Spleen (tissue), 13 donors: ENCODE measurements at places on chromosomes 12 and 14. TPM values are rescaled to one million over a fixed set of nuclear protein-coding genes. Genes with fewer than 3 reads are reported as not detected.

PLA2G1B gene
- total RNA-seq, result not detected

RPS6KL1 gene
- 15.7 TPM for total RNA-seq

WIF1 gene
- total RNA-seq, result not detected

ABCD2 gene
- 1.7 TPM for total RNA-seq

DNA sequence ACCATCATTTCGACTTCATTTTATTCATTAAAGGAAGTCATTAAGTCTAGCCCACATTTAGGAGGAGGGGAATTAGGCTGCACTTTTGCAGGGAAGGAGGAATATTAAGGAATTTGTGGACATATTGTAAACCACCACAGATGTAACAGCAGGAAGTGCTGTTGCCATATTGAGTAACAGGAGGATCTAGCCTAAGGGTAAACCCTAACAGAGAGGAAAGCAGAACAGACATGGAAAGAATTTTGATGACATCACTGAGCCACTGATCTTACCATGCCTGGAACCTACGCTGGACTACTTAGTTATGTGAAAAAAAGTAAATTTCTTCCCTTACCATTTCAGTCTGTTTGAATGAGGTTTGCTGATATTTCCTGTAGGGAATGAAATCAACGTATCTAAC lies 100.7 kb upstream of the ATF7IP start:
- no peak for DNase-seq

DNA sequence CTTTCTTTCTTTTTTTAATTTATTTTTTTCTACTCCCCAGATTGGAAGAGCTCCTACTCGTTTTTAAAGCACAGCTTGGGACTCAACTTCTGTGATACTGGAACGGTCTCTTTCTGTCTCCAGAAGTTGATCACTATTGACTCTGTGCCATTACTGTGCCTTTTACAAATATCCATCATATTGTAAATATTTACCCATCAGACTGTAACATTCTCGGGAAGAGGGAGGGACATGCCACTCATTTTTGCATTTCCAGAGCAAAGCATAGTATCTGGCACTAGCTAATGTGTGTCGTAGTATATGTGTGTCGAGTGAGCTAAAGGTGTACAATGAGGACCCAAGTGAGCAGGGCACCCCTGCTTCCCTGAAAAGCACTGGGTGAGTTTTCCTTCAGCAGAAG lies 24.0 kb upstream of the GSG1 start:
- no peak for DNase-seq

- DNase-seq, result no peak
Observed at GRCh38 chr12:33000016-33000415, 103.4 kb upstream of the PKP2 start.

MYO1H gene
- not detected for total RNA-seq

DNA sequence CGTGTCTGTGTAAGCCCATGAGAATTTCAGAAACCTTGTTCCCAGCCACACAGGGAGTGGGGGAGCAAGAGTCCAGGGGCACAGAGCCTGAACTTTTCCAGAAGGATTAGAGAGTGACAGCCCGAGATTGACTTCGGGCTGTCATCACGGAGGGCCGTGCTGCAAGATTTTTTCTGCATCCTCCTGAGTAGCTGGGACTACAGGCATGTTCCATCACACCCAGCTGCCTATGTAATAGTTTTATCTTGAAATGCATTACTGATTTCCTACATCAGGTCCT lies 14.4 kb downstream of the EVL start:
- no peak for DNase-seq

- no peak for DNase-seq
Observed at GRCh38 chr12:78530100-78530765, 334.3 kb upstream of the SYT1 start.

FOXG1 gene
- not detected for total RNA-seq

DNA sequence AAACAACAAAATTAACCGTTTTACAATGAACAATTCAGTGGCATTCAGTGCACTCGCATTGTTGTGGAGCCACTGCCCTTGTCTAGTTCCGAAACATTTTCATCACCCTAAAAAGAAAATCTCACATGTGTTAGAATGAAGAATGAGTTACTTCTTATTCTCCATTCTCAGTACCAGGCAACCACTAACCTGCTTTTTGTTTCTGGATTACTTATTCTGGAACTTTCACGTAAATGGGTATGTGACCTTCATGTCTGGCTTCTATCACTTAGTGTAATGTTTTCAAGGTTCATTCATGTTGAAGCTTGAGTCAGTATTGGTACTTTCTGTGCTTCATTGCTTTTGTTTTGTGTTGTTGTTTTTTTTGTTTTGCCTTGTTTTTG lies 15.6 kb downstream of the RCOR1 start:
- no peak for DNase-seq

GRCh38 chr12:43336962-43337555 lies 214.9 kb downstream of the ADAMTS20 start:
- DNase-seq, result no peak

DNA sequence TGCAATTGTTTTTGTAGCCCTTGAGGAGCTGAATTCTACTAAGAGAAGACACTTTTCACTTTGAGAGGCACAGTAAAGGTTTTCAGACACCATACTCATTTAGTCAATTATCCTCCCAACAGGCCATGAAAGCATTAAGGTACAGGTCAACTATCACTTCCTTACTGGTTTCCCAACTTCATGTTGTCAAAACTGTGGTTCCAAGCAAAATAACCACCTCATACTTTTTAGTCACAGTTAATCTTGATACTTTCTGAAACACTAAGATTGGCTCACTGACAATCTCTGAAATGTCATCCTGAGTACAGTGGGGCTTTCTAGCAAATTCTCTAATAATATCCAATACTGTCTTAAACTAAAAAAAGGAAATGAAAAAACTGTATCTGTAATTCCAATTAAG lies 71.7 kb downstream of the SLC2A13 start:
- DNase-seq, result no peak
